ENCODE measurements at places on chromosomes 13 and 19.

- no peak for DNase-seq
Measured at GRCh38 chr13:107157271-107157670, 589.3 kb upstream of the ARGLU1 start.

DNA sequence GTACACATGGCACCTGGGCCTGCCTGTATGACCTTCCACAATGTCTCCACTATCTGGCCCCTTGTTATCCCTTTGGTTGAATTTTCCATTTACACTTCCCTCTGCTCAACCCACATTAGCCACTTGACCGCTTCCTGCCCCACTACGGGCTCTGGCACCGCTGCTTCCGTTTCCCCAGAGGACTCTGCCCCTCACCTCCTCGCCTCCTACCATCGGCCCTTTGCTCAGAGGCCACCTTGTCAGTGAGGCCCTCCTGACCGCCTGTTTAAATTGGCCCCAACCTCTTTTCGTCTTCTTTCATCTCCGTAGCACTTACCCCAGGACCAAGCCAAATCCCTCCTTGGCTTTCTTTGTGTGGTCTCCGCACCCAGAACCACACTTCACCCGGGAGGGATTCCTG, 47.4 kb downstream of the SOX1 start:
- no peak for DNase-seq

DNA sequence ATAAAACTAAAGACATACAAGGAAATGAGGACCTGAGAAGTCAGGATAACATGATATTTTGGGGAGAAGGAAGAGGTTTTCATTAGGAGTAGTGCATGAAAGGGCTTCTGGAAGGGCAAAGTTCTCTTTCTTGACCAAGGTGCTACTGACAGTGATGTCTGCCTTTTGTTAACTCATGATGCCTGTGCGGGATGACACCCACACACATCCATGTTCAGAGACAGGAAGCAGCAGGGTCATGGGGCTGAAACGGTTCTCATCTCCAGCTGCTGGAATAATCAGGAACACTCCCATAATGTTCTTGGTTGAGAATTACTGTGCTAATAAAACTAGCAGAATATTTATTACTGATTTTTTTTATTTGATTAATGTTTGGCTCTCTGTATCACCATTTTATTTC, 29.1 kb downstream of the KCNC3 start:
- no peak for DNase-seq

- DNase-seq = no peak
Measured at GRCh38 chr19:13334801-13335481, 171.3 kb downstream of the CACNA1A start.
